ENCODE measurements at places on chromosomes 4 and X.

DNA sequence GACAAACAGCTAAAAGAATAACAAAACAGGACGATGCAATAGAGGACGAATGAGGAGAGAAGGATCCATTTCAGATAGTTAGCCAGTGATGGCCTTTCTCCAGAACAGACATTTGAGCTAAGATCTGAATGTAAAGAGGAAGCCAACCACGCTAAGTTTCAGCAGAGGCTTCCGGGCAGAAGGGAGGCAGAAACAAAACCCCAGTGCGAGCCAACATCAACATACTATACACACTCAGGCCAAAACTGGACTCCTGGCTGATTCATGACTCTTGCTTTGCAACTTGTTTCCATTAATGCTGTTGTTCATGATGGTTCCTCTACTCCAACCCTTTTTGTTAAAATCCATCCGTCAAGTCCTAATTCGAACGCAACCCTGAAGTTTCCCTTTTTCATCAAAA lies 730.3 kb downstream of the TRIML1 start:
- no peak for DNase-seq

GRCh38 chr4:56206258-56206657 lies 181.0 kb downstream of the AASDH start:
- DNase-seq: no peak

GRCh38 chrX:47927212-47927611 lies 76.6 kb downstream of the ZNF182 start:
- DNase-seq: no peak

- DNase-seq: no peak
Observed at GRCh38 chr4:150624055-150624454, 42.1 kb downstream of the MAB21L2 start.

GRCh38 chr4:168637872-168638756 lies 141.3 kb downstream of the PALLD start:
- DNase-seq: no peak

- no peak for DNase-seq
Observed at GRCh38 chrX:104137496-104137895, 19.3 kb downstream of the SLC25A53 start.

GRCh38 chrX:129769467-129770154 lies 10.1 kb upstream of the SASH3 start:
- no peak for DNase-seq

GRCh38 chrX:110060846-110061537 lies 58.1 kb downstream of the TMEM164 start:
- DNase-seq: no peak

DNA sequence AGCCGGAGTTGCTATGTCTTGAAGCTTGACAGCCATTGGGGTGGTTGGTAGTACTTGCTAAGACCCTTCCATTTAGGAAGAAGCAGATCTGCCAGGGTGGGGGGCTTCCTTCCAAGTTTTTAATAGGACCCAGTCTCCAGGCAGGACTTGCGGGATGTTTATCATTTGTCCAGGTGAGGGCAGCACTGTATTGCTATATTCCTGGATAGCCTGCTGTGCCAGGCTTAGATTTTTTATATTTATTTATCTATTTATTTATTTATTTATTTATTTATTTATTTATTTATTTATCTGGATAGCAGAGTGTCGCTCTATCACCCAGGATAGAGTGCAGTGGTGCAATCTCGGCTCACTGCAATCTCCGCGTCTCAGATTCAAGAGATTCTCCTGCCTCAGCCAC lies 87.4 kb upstream of the CT45A1 start:
- DNase-seq: no peak

- no peak for DNase-seq
Observed at GRCh38 chrX:41895826-41896225, 27.5 kb downstream of the CASK start.

DNA sequence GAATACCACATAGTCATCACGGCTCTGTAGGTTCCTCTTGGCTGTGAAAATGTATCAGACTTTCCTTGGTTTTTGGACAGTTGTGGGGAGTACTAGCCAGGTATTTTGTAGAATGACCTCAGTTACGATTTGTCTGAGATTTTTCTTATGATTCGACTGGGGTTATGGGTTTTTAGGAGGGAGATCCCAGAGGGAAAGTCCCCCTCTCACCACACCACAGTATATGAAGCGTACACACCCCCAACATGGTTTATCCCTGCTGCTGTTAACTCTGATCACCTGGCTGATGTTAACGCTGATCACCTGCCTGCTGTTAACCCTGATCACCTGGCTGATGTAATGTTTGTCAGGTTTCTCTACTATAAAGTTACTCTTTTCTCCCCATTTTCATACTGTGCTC lies 72.6 kb downstream of the ANAPC4 start:
- DNase-seq: no peak

- no peak for DNase-seq
Observed at GRCh38 chrX:47293106-47293505, 60.3 kb downstream of the USP11 start.

DNA sequence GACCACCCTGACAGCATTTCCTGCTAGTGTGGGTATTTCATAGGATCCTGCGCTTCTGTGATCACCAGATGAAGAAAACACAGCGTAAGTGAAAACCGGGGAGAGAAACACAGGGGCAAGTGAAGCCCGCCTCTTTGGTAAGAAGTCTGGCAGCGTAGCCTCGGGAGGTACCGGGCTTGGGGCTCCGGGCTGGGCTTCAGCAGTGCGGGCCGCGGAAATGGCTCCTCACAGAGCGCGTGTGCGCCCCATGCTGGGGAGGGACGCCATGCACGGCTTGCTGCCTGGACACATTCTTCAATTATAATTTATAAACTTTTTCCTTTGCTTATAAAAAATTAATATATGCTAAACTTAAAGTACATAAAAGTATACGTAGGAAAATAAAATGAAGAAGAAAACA lies 151.5 kb downstream of the AFAP1 start:
- no peak for DNase-seq

- no peak for DNase-seq
Observed at GRCh38 chrX:120549483-120550452, 11.0 kb downstream of the CUL4B start.

Measured in stimulated activated CD4-positive, alpha-beta T cell treated with anti-CD3 and anti-CD28 coated beads, TNF-alpha, amount 100 ng/mL, for 24 hours (primary cell).